ENCODE measurements at places on chromosomes 2 and 18.

- no peaks in the 10 kb centered on the region for H3K4me1 ChIP-seq
- no peak overlapping the region for H3K27ac ChIP-seq
- peak; percentile 46 for DNase-seq
- no peak overlapping the region for H3K4me3 ChIP-seq
- H3K36me3 ChIP-seq = no peaks in the 10 kb centered on the region
Observed at GRCh38 chr2:117785740-117786139, 28.8 kb upstream of the DDX18 start.

GRCh38 chr2:18094277-18094676 is 215.8 kb downstream of the KCNS3 start:
- H3K27ac ChIP-seq = no peak overlapping the region
- no peak overlapping the region for H3K4me3 ChIP-seq
- no peak for DNase-seq
- H3K4me1 ChIP-seq = no peaks in the 10 kb centered on the region
- H3K36me3 ChIP-seq = no peaks in the 10 kb centered on the region

- peaks cover under 1% of the 10 kb centered on the region for H3K4me1 ChIP-seq
- no peaks in the 10 kb centered on the region for H3K36me3 ChIP-seq
- H3K27ac ChIP-seq = no peak overlapping the region
- DNase-seq = no peak
- peaks cover 2% of the 10 kb centered on the region for H3K27me3 ChIP-seq
Observed at GRCh38 chr2:109397893-109398292, 215.9 kb downstream of the SEPTIN10 start.

DNA sequence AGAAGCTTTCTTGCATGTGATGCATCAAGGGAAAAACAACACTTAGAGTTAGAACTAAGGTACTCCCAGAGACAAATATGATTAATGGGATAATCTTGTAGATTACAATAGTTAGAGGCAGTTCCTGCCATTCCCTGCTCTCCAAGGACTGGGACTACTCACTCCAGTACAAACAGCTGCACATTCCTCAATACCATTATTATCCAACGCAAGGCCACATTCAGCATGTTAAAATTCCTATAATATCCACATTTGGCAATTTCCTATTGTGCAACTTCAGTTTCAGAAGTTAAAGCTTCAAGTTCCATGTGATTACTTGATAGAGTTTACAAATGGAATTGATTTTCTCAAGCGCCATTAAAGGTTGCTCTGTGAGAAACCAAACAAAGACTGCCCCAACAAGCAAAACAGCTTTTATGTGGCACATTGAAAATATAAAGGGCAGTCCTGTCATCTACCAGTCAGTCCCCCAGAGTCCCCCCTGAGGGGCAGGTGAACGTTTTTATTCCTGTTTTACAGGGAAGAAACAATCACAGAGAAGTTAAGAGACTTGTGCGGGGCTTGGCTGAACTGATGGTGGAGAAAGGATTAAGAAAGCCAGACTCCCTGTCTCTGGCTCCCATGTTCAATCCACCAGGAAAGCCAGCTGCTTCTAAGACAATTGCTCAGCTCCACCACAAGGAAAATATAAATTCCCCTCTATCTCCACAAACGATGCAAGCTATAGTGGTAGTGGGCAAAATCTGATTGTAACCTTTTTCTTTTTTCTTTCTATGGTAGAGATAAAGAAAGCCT is 72.6 kb downstream of the TXNL1 start:
- H3K36me3 ChIP-seq = no peaks in the 10 kb centered on the region
- H3K27ac ChIP-seq = no peak overlapping the region
- DNase-seq = no peak
- peaks cover 3% of the 10 kb centered on the region for H3K27me3 ChIP-seq
- H3K4me3 ChIP-seq = no peak overlapping the region
- H3K4me1 ChIP-seq = no peaks in the 10 kb centered on the region

DNA sequence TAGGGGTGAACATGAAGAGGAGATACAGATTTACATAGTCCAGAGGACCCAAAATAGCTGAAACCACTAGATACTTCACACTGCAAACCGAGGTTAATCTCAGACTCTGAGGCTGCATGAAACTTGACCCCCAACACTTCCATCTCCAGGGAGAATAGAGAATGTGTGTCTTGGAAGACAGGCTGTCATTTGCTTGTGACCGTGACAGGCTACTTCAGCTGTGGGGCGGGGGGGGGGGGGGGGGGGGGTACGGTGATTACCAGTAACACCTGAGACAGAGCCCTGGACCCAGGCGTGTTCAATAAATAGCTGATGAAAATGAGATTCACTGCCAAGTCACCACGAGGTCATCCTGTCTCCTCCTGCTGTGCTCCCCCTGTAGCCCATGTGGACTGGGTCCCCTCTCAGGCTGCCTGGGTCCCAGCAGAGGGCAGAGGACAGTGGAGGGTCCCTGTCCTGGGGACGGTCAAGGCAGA is 5.7 kb upstream of the KLHL29 start:
- H3K27me3 ChIP-seq = peaks cover 67% of the 10 kb centered on the region
- H3K4me1 ChIP-seq = peaks cover 13% of the 10 kb centered on the region
- no peak overlapping the region for H3K4me3 ChIP-seq

DNA sequence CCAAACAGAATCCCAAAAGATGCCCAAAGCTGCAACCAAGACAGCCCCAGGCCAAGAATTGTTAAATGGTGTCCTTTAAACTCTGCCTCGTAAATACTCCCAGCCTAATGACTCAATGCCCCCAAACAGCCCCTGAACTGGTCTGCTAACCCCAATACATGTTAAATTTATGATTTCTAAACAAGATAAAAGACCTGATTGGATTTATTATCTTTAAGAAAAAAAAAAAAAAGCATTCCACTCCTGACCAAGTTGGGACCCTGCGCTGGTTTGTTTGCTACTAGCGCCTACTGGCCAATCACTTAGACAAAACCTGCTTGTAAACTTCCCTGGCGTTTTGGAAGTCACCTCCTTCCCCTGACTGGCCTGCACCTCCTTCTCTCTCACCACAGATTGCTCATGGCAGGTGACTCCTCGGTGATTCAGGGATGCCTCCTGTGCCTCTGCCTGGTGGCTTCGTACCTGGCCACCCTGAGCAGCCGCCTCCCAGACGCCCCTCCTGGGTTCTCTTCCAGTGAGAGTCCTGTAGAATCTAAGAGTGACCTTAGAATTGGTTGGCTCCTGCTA is 121.3 kb downstream of the BCL11A start:
- no peaks in the 10 kb centered on the region for H3K4me1 ChIP-seq
- no peak for DNase-seq
- H3K27me3 ChIP-seq = no peaks in the 10 kb centered on the region
- H3K36me3 ChIP-seq = no peaks in the 10 kb centered on the region
- no peak overlapping the region for H3K27ac ChIP-seq

DNA sequence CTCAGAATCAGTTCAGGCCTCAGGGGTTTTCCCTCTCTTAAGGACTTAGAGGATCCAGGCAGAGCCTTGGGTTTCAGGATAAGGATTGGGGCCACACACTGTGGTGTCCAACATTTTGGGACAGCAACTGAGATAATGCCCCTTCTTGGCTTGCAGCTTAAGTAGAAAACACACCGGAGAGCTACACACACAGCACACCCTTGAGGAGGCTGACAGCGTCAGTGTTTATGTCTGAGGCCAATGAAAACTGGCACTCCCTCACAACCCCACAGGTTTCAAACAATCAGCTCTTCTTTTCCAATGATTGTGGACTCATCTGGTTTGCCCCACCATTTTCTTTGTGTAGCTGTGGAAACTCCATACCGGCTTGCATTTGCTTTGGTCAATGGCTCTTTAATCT is 257.7 kb downstream of the CDCA7 start:
- H3K27ac ChIP-seq = no peak overlapping the region
- DNase-seq = no peak
- H3K4me3 ChIP-seq = no peak overlapping the region
- no peaks in the 10 kb centered on the region for H3K4me1 ChIP-seq
- peaks cover 27% of the 10 kb centered on the region for H3K27me3 ChIP-seq

GRCh38 chr18:14776801-14777200 is 28.8 kb downstream of the ANKRD30B start:
- H3K36me3 ChIP-seq = no peaks in the 10 kb centered on the region
- no peak for DNase-seq
- H3K4me3 ChIP-seq = no peak overlapping the region
- no peaks in the 10 kb centered on the region for H3K27me3 ChIP-seq
- H3K4me1 ChIP-seq = no peaks in the 10 kb centered on the region

- H3K4me3 ChIP-seq = no peak overlapping the region
- H3K4me1 ChIP-seq = peaks cover 26% of the 10 kb centered on the region
- peaks cover 52% of the 10 kb centered on the region for H3K36me3 ChIP-seq
- no peak overlapping the region for H3K27ac ChIP-seq
Observed at GRCh38 chr2:43958397-43959275, 37.2 kb downstream of the LRPPRC start.

GRCh38 chr18:68714366-68714711 is 569 bp downstream of the TMX3 start:
- peak; percentile 47 for DNase-seq
- H3K4me3 ChIP-seq = peak overlapping the region; percentile 100
- H3K27me3 ChIP-seq = no peaks in the 10 kb centered on the region
- H3K4me1 ChIP-seq = peaks cover 43% of the 10 kb centered on the region

GRCh38 chr2:222413295-222413911 is 10.9 kb upstream of the SGPP2 start:
- no peak overlapping the region for H3K27ac ChIP-seq
- H3K4me1 ChIP-seq = no peaks in the 10 kb centered on the region
- H3K4me3 ChIP-seq = no peak overlapping the region
- no peaks in the 10 kb centered on the region for H3K27me3 ChIP-seq

DNA sequence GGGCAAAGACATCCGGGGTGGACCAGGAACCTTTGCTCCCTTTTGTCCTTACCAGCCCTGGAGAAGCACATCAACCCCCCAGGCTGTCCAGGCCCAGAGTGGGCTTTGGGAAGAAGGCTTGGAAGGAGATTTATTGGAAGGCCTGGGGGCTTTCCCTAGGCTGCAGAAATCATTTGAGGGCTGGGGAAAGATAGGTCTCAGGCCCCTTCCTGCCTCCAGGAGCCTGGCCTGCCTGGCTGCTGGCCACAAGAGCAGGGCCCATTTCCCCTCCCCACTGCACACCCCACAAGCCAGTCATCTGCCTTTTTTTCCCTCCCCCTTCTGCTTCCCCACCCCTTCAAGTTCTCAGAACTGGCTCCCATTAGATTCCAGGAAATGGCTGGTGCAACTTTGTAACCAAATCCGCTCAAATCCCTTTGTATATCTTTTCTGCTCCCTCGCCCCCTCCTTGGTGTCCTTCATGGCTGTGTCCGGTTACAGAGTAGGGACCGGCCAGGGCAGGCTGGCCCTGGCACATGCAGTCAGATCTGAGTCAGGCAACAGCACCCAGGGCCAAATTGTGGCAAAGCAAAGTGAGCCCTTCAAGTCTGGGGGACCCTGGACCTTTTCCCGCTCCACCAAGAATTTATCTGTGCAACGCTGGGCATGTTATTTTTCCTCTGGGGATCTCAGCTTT is 20.8 kb upstream of the TNP1 start:
- peak overlapping the region; percentile 72 for H3K27ac ChIP-seq
- peaks cover 26% of the 10 kb centered on the region for H3K4me1 ChIP-seq
- H3K36me3 ChIP-seq = no peaks in the 10 kb centered on the region
- peak; percentile 75 for DNase-seq
- no peak overlapping the region for H3K4me3 ChIP-seq

GRCh38 chr2:145302451-145302850 is 782.5 kb upstream of the ZEB2 start:
- H3K27ac ChIP-seq = no peak overlapping the region
- H3K27me3 ChIP-seq = no peaks in the 10 kb centered on the region
- H3K36me3 ChIP-seq = no peaks in the 10 kb centered on the region
- H3K4me1 ChIP-seq = no peaks in the 10 kb centered on the region
- no peak overlapping the region for H3K4me3 ChIP-seq

- no peaks in the 10 kb centered on the region for H3K4me1 ChIP-seq
- no peak overlapping the region for H3K27ac ChIP-seq
- no peaks in the 10 kb centered on the region for H3K36me3 ChIP-seq
- H3K27me3 ChIP-seq = no peaks in the 10 kb centered on the region
- H3K4me3 ChIP-seq = no peak overlapping the region
Observed at GRCh38 chr2:141029428-141030078, 1101.3 kb downstream of the LRP1B start.

DNA sequence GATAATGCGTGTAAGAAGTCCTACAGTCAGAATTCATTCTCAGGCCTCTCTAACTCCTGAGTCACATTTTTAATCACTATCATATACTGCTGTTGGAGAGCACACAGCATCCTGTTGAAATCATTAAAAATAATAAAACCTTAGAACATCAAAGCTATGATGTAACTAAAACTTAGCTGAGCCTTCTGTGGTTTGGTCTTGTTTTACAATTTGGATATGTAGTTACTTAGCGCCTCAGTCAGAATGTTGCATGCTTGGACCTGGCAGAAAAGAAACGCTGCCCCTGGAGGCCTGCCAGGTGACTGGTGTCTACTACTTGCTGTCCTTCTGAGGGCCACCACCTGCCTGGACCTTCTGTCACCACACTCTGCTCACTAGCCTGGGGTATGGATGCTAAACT is 261.1 kb upstream of the RASGRP3 start:
- H3K36me3 ChIP-seq = no peaks in the 10 kb centered on the region
- no peak for DNase-seq
- no peak overlapping the region for H3K4me3 ChIP-seq
- peaks cover 7% of the 10 kb centered on the region for H3K4me1 ChIP-seq

DNA sequence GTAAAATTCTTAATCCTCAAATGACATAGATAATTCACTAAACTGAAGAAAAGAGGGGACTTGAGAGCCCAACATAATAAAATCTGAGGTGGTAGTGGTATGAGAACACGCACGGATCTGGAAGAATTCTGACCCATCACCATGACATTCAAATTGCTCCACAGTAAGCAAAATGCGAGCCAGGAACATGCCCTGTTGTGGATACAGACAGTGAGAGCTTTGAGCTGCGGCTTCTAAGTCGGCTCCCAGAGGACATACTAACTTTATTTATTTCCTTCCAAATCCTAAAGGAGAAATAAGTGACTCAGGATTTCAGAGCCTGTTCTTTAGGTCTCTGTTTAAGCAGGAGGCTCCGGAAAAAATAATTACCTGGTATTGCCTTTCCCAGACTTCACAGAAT is 143.4 kb upstream of the SMAD7 start:
- H3K27ac ChIP-seq = no peak overlapping the region
- H3K4me3 ChIP-seq = no peak overlapping the region
- H3K36me3 ChIP-seq = peaks cover 15% of the 10 kb centered on the region
- peaks cover 16% of the 10 kb centered on the region for H3K4me1 ChIP-seq

DNA sequence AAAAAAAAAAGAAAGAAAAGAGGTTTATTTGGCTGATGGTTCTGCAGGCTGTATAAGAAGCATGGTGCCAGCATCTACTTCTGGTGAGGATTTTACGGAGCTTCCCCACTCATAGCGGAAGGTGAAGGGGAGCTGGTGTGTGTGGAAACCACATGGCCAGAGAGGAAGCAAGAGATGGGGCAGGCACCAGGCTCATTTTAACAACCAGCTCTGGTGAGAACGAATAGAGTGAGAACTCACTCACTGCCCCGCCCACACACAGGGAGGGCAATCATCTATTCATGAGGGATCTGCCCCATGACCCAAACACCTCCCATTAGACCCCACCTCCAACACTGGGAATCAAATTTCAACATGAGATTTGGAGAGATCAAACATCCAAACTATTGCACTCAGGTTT is 68.5 kb downstream of the MOGAT1 start:
- peaks cover 18% of the 10 kb centered on the region for H3K4me1 ChIP-seq
- H3K36me3 ChIP-seq = no peaks in the 10 kb centered on the region
- H3K27ac ChIP-seq = no peak overlapping the region
- DNase-seq = no peak
- H3K4me3 ChIP-seq = no peak overlapping the region

Data from activated CD8-positive, alpha-beta memory T cell treated with anti-CD3 and anti-CD28 coated beads, Interleukin-2, amount 10 ng/mL, durations not matched to agents 7 days and 5 days (primary cell).